ENCODE measurements at places on chromosomes 7 and 10. TPM values are rescaled to one million over a fixed set of nuclear protein-coding genes. Genes with fewer than 3 reads are reported as not detected.

- peak; percentile 49 for DNase-seq
Measured at GRCh38 chr7:154183482-154183881, 131.3 kb downstream of the DPP6 start.

GRCh38 chr7:149683181-149683580, 90.2 kb downstream of the ZNF467 start:
- DNase-seq: no peak

GRCh38 chr10:121860810-121861209, 67.0 kb downstream of the ATE1 start:
- DNase-seq: no peak

DNA sequence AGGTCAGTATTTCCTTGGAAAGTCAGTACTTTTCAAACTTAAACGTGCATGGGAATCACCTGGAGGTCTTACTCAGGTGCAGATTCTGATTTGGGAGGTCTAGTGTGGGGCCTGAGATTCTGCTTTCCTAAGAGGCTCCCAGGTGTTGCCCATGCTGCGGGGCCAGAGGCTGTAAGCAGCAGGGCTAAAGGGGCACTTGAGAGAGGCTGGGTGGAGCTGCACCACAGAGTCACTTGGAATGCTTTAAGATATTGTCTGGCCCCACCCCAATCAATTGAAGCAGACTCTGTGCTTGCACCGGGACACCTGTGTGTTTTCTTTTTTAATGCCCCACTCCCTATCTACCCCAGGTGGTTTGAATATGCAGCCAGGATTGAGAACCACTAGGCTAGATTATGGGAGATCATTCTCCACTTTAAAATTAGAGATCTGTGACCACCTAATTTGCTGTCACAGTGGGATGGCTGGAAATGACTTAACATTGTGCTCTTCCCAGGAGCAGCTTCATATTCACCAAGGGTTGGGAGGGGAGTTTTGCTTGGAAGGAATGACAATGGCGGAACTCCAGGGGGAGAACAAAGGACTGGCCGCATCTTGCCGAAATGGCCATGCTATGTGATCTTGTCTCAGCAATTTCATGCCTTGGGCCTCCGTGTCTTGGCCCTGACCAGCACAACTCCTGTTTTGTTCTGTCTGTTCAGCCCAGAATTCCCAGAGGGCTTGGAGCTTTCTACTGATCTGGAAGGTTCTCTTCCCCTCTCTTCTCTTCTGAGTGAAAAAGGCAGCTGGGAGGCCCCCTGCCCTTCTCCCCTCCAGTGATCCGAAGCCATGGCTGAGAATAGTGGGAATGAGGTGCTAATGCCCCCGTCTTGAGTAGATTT, 80.2 kb downstream of the FAM241B start:
- no peak for DNase-seq

DNA sequence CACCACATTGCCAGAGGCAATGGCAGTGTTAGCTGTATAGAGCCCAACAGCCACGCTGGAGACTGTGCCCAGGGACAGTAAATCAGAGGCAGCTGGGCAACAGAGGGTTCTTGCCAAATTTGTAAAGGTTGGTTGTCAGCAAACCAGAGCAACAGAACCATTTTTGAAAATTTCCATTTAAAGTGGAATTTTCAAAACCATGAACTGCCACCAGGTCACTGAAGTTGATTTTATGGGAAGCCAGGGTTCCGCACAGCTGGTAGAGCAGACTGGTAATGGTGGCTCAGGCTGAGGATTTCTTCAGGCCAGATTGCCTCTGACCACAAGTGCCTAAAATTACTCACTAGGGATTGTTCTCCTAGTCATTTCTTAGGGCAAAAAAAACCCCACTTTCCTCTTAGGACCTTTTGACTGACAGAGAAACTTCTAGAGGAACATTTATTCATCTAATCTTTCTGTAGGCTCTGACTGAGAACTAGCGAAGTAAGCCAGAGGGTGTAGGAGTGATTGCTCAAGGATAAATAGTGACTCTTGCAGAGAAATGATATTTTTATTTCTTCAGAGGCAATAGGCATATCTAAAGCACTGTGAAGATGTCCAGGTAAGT, 342.4 kb downstream of the BBS9 start:
- DNase-seq: no peak

DNA sequence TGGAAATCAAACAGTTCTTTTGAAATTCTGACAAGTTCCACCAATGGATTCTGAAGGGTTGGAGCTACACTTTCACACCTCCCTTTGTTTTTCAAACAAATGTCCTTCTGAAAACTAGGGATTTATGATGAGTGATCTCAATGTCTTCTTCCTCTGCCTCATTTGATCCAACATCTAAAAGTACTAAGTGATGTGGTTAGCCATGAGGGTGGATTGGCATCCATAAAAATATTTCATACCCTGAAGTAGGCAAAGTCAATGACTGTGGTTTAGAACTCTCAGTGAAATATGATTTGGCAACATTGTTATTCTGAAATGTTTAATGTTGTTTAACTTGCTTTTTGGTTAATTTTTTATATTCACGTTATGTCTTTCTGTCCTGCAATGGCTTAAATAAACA, 136.9 kb downstream of the MBL2 start:
- DNase-seq: no peak

- DNase-seq: no peak
Measured at GRCh38 chr7:6012355-6013104, 3.5 kb downstream of the AIMP2 start.

DNA sequence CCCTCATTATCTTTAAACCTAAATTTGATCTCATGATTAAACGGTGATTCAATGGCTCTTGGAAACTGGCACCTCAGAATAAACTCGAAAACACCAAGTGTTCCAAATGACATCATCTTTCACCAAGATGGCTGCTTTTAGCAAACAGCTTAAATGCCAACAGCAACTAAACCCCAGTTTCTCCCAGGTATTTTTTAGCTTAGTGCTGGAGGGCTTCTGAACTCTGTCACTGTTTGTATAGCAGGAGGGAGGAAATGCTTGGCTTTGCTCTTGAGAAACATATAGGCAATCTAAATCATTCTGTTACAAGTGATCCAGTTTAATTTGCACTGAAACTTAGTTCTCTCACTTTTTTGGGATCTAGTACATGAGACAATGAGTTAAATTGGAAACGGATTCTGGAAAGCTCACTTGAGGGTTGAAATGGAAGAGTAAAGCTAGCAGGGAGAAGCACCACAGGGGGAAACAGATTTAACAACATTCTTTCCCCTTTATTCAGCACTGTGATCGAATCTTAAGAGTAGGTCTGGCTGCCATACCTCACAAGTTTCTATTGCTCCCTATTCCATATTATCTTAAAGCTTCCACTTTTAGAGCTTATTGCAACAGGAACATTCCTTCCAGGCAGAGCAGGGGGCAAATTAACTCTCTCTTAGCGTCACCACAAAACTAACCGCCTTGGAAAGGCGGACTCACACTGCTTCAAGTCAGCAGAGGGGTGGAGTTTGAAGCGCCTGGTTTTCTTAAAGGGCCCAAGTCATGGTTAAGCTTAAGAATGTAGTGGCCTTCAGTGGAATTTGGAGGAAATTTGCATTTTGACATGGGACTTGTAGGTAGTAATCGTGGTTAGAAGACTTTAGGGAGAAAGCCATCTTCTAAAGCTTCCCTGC, 1.8 kb upstream of the CCDC6 start:
- DNase-seq: peak; percentile 89

- DNase-seq: no peak
Measured at GRCh38 chr7:100575206-100575631, 1.5 kb upstream of the SAP25 start.

DNA sequence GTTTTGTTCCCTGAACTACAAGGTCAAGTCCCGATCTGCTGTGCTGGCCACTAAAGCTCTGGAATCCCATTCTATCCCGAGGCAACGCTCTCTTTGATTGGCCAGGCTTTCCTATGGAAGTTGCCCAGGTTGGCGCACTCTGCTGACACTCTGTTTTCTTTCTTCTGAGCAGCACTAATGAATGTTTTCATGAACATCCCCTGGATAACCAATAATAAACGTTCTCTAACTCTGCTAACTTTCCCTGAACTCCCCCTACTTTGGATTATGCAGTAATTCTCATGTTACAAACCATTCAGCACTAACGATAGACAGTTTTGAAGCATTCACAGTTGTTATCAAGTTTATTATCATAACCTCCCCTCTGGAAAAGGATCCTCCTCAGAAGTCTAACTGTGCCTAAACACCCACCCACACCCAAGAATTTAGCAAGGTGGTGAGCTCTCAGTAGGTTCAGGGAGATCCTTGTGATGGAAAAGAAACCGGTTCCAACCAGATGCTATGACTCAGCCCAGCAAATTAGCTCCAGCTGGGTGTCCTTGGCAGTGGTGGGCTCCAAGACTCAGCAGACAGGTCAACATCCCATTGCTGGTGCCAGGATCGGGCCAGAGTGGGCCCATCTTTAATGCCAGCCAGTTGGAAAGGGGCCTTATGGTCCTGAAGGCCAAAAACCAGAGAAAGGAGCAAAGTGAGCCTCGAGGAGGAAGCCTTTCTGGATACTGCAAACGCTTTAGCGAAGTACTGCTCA, 68.4 kb downstream of the CREB3L2 start:
- peak; percentile 35 for DNase-seq

GRCh38 chr10:86331861-86332260, 34.7 kb downstream of the GRID1 start:
- no peak for DNase-seq

The FAM25C gene
- 215 TPM for total RNA-seq

The CRPPA gene
- total RNA-seq: 1.5 TPM
